ENCODE measurements at places on chromosomes 5 and 9. TPM values are rescaled to one million over a fixed set of nuclear protein-coding genes. Genes with fewer than 3 reads are reported as not detected.

GRCh38 chr5:58545912-58546311, 37.0 kb upstream of the RAB3C start:
- no peak for DNase-seq

- DNase-seq = no peak
Observed at GRCh38 chr5:77550406-77550805, 58.3 kb upstream of the WDR41 start.

DNA sequence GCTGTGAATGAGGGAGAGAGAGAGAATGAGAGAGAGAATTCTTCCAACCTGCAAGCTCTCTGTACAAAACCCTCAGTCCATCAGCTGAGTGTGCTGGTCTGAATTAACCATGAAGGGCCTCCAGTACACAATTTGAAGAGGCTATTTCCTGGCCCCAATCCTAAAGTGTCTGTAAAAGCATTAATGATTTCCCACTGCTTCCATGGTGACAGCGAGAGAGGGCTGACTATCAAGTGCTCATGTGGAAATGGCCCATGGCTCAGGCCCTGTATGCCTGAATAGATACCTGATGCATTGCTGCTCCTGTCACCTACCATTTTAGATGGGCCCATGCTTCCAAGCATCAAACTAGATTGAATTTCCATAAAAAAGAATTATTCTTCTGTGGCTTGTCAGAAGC, 592.4 kb downstream of the KIF4B start:
- DNase-seq = no peak

DNA sequence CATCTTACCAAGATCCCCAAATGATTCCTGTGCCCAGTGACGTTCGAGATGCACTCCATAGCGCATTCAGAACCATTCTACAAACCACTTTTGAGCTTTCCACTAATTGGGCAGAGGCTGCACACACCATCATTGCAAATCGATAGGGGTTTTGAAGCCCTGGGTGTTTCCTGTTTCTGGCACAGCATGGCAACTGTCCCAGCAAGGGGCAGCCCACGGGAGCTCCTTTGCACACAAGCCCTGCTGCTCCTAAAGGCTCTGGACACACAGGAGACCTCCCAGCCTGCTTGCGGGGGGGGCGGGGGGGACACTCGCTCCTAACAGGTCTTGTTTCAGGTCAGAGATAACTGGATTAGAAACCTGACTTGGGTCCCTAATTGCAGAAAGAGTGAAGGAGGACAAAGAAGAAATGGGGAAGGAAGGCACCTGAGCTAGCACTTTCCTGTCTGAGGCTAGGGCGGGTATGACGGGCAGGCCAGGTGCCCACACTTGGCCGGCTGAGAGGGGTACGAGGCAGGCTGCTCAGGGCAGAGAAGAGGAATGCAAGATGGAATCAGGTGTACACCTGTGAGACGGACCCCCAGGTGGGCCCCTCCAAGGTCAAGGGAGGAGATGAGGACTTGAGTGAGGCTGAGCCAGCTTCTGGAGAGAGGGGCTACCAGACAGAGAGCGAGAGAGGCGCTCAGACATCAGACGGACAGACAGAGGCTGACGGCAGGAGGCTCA, 820 bp downstream of the FBP1 start:
- DNase-seq = no peak

DNA sequence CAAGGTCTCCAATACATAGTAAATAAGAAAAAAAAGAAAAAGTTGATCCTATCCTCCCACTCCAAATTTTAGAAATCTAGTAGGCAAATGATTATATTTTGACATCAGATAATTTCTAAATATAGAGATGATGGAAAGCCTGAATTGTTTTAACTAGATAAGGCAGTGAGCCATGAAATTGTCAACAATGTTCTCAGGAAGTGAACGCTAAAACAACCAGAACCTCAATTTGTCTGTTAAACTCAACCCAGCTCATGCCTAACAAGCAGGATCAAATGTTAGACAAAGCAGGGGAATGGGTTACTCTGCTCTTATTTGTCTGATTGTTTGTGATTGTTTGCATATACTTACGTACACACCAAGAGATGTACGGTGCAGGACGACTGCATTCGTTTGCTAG, 49.2 kb downstream of the ESM1 start:
- DNase-seq = no peak

DNA sequence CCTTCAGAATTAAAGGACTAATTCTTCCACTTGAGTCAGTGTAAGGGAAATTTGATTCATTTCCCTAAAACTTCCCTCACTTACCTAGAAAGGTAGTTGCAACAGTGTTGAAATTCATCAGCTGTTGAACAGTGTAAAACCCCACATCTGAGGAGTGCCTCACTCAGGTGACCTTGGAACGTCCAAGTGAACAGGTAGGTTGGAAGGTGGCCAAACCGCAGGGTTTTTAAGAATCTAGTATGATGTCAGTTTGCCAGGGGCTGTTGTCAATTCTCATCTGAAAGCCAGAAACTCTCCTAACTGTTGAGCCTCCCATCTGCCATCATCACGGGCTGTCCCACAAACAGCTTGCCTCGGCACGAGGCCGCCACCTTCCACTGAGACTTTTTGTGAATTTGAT, 105.7 kb downstream of the TMEM174 start:
- no peak for DNase-seq

DNA sequence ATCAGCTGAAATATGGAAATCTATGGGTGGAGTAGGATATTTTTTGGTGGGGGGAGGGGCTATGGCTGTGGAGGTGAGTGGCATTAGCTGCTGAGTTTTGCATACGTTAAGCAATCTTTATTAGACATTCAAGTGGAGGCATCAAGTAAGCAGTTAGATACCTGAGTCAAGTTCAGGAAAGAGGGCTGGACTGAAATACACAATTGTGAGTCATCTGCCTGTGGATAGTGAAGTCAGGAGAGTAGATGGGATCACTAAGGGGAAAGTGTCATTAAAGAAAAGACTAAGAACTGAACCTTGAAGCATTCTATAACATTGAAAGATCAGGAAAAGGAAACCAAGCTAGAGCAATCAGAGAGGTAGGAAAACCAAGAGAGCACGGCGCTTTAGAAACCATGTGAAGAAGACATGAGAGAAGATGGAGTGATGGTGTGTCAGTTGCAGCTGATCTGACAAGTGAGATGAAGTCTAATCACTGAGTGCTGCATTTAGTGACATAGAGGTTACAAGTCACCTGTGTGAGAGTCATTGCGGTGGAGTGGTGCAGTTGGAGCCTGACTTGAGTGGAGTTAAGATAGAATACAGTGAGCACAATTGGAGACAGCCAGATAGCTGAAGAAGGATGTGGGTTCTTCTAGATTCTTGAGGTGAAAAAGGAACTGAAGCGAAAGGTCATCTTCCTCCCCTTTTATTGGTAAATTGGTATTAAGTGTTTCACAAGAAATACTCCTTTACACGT, 88.7 kb downstream of the PIP5K1B start:
- no peak for DNase-seq

DNA sequence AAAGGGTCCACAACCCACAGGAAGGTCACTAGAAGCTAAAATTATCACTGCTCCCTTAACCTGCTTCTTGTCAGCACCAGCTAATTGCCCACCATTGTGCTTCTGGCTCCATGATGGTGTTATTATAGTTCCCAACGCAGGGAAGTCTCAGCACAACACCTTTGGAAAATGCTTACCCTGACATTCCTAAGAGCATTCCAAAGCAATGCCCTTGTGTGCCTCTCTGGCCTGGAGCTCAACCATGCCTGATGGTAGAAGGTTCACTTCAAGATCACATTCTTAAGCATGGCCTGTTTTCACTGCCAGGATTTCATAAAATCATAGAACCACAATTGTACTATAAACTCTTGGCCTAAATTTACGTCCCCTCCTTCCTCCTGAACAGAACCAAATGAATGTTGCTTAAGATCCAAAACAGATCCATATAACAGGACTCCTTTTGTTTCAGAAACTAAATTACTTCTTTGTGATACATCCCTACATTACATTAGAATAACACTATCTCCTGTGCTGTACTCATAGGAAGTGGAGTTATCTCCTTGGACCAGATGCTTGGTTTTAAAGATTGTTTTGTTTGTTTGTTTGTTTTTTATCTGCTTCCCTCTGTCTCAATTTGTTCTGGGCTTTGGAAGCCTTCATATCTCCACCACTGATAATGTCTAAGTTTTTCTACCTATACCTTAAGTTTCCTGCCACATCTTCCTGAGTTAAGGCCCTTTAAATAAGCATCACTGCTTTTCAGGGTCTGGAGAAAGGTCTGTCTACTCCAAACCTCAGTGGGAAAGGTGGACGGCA, 32.1 kb downstream of the ARL15 start:
- DNase-seq = no peak

GRCh38 chr5:172802112-172802511, 31.1 kb upstream of the DUSP1 start:
- DNase-seq = no peak

GRCh38 chr9:26331223-26331622, 561.4 kb downstream of the CAAP1 start:
- no peak for DNase-seq

DNA sequence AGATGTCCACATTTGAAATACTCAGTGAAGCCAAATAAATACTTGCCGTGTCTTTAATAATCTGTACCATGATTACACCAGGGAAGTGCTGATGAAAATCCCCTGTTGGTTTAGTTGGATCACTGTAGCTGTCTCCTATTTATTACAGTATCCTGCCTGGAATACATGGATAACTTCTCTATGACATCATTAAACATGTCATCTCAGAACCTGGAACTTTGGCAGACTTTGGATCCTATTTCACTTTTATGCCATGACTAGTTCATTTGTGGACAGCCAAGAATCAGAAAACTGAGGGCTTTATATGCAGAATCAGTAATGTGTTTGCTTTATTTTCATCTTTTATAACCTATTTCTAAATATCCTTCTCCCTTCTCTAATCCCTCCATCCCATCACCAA, at the start of gene TXNDC8:
TXNDC8 (minus strand) TSS at position 137 of the 400 bp plus-strand sequence.
- peak; percentile 15 for DNase-seq

DNA sequence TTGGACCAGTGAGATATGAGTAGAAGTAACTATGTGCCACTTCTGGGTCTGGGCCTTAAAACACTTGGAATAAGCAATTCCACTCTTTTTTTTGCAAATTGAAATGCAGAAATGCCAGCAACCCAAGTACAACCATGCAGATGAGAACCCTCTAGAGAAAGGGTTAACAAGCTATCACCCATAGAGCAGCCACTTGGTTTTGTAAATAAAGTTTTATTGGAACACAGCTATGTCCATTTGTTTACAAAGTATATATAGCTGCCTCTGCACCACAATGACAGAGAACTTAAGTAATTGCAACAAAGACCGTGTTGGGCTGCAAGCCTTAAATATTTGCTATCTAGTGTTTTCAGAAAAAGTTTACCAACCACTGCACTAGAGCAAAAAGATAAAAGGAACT, 9.8 kb upstream of the TARS1 start:
- no peak for DNase-seq

DNA sequence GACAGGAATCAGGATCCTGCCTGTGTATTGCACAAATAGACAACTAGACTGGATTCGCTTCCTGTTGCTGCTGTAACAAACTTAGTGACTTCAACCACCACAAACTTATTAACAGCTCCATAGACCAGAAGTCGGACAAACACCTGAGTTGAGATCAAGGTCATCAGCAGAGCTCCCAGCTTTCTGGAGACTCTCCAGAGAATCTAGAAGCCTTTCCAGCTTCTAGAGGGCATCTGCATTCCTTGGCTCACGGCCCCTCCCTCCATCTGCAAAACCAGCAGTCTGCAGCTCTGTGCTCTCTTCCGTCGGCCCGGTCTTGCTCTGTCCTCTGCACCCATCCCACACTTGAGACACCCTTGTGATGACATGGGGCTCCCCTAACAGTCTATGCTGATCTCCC, 99.1 kb downstream of the KCNT1 start:
- DNase-seq = no peak

GRCh38 chr5:166719991-166720390, 1571.5 kb upstream of the WWC1 start:
- DNase-seq = no peak

GRCh38 chr5:156121234-156121633, 205.7 kb upstream of the SGCD start:
- DNase-seq = no peak

SCGB3A2 gene
- total RNA-seq = 5.8 TPM

GPR150 gene
- total RNA-seq = not detected

OR1J4 gene
- not detected for total RNA-seq

C5orf63 gene
- 3.4 TPM for total RNA-seq

ADAMTSL2 gene
- total RNA-seq = 4.3 TPM

OR1N2 gene
- total RNA-seq = not detected
